AG04449 (cell line): ENCODE measurements at places on chromosomes 4 and X.

DNA sequence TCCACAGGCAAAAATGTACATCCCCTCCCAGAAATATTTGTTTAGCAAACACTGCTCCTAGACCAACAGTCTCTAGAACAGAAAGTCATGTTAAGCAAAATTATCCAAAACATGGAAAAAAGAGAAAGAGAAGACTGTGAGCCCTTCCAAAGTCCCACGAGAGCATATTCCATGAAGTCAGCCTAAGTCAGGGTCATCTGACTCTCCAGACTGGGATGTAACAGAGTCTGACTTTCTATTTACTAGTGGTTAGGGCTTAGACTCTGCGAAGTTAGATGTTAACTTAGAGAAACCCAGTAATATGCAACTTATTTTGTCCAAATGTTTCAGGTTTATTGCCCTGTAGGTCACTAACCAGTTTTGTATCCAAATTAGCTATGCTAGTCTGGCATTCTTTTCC is 102.3 kb downstream of the MID1 start:
- DNase-seq, result no peak

DNA sequence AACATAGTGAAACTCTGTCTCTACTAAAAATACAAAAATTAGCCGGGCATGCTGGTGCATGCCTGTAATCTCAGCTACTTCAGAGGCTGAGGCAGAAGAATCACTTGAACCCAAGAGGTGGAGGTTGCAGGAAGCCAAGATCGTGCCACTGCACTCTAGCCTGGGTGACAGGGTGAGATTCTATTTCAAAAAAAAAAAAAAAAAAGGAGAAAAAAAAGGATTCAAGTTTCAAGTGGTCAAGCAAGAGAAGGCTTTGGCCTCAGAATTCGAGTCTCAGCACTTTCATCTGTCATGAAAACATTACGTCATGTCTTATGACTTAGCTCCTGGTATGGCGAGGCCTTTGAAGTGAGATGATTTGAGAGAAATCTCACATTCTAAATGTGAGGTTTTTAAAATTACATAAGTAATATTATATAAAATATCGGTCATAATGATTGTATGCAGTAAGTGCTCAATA is 21.2 kb upstream of the DHRSX start:
- DNase-seq, result no peak

DNA sequence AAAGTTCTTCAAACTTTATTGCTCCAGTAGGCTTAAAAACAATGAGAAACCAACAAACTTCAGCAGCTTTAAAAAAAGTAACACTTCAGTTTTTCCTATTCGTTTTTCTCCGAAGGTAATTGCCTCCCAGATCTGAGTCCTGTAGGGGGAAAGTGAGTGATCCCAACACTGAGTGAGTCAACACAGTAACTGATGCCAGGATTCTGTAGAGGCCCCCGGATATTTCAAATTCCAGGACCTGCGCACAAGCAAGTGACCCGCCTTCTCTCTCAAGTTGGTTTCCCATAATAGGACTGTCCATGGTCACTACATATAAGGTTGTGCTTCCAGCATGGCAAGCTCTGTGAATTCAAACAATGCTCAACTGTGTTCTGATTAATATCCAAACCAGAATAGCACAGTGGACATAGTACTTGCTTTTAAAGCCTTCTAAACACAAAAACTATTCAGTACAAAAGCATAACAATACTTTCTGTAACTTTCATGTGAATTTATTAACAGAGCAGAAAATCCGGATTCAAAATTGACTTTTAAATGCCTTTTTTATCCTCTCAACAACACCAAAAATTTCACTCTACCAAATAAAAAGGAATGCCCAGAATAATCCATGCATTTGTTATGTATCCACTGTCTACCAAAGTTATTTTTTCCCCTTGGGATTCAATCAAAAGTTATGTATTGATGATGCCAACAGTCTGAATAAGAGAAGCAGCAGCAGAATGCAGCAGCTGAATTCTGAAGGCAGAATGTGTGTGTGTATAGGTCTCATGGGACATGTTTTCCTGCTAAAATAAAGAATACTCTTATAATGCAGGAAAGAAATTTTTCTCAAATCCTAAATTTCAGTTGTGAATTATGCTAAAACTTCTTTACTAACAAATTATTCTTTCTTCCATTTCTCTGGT is at the start of gene DMD:
TSS of gene DMD (minus strand) at position 194 of the 905 bp plus-strand sequence. CDS start 237 bp downstream, outside the sequence.
- DNase-seq, result peak; percentile 21

- no peak for DNase-seq
Observed at GRCh38 chr4:144316869-144317268, 176.4 kb upstream of the GYPA start.

DNA sequence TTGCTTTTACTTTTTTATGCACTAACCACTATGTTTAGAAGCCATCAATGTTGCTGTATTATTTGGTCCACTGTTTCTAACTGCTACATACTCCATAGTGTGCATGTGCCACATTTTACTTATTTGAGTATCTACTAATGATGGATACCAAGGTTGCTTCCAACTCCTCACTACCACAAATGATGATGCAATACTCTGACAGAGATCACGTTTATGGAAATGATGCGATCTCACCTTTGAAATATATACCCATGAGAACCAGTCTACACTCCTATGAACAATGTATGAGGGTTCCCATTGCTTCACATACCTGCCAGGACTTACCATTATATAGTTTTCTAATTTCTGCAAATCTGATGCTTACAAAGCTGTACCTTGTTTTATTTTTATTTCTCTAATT is 44.2 kb downstream of the HUWE1 start:
- DNase-seq, result no peak
